SW480 (cell line): ENCODE measurements at places on chromosomes 6 and 20.

DNA sequence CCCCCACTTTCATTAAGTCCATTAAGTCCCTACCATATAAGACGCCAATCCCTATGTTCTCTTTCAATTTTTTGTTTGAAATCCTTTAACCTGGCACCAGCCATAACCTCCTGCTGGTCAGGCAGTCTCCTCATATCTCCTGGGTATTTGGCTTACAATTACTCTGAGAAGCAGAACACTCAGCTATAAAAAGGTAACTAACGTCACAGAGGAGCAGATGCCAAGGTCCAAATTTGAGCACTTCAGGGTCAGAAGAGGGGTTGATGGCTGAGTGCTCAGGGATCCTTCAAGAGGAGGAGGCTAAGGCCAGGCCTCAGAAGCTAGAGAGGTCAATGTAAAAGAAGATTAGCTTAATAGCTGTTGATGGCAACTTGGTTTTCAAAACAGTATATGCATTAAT lies 22.3 kb upstream of the RCAN2 start:
- DNase-seq: no peak

DNA sequence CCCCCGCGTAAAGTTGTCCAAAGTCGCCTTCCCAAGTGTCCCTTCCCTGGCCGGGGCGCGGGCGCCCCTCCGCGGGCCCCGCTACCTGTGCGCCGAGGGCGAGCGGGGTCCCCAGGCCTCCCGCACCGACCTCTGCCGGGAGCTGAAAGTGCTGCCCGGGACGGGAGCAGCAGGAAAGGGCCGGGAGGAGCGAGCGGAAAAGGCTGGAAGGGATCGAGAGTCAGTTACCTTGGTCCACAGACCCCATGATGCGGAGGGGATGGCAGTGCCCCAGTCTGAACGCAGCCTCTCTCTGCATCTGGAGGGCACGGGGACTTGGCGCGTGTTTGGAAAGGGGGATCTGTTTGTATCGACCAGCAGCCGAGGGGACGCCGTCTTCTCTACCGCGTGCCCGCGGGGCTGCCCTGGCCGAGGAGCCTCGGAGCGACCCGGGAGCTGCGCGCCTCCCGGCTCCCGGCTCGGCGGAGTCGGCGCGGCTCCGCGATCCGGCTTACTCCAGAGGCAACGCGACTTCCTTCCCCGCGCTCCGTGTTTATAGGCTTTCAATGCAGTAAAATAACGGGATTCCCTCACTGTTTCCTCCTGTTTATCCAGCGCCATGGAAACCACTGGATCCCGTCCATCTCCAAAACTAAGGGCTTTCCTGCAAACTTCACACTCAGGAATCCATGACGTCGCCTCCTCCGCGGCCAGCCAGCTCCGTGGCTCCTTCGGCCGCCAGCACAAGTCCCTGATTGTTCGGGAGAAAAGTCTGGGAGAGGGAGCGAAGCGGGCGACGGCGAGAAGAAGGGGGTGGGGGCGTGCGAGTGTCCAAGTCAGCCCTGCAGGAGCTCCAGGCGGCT lies 20.0 kb upstream of the NFATC2 start:
- peak; percentile 87 for DNase-seq

- no peak for DNase-seq
Observed at GRCh38 chr6:111803371-111803770, 69.9 kb downstream of the FYN start.

- DNase-seq: no peak
Observed at GRCh38 chr6:43274127-43274915, 23.7 kb upstream of the SLC22A7 start.

DNA sequence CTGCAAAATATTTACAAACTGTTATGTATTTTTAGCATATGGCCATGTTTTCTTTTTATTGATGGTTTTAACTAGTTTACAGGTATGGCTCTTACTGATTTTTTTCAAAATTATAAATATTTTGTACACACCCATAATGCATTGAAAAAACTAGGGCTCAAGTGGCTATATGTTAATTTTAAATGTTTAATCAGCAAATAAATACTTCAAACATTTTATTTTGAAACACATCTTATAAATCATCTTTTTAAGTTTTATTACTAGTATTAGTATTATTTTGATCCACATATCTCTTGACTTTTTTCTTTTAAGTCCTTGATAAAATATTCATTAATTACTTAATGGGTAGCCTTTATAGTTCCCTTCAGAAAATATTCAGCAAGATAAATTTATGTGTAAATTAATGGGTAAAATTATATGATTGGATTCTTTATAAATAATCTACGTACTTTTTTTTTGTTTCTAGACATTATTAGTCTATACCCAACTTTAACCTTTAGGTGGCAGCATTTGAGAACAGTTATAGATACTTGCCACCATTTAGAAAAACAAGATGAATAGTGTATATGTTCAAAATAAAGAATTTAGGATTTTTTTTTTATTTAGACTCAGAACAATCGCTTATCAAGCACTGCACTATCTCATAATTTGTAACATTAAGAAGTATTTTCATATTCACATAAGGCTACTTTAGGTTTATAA lies 241.9 kb downstream of the ADGRB3 start:
- DNase-seq: peak; percentile 31

GRCh38 chr6:157860505-157860991 lies 37.5 kb downstream of the SNX9 start:
- peak; percentile 30 for DNase-seq

- DNase-seq: peak; percentile 46
Observed at GRCh38 chr6:63307581-63308246, 12.1 kb downstream of the LGSN start.

DNA sequence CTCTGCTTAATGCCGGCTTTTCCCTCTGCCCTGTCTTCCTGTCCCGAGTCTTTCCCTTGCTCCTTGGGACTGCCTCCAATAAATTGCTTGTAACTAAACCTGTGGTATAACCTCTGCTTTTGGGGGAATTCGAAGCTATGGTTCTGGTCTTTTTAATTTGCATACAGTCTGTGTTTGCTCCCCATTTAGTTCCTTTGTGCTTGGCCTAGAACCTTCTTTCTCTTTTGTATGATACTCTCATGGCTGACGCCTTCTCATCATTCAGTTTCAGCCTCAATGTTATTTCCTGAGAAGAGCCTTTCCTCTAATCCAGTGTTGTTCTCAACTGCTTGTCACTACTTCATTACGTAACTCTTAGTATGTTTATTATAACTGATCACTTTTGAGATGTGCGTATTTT lies 248.0 kb downstream of the PHF3 start:
- DNase-seq: no peak

- no peak for DNase-seq
Observed at GRCh38 chr20:50799890-50800550, 5.2 kb downstream of the BCAS4 start.

DNA sequence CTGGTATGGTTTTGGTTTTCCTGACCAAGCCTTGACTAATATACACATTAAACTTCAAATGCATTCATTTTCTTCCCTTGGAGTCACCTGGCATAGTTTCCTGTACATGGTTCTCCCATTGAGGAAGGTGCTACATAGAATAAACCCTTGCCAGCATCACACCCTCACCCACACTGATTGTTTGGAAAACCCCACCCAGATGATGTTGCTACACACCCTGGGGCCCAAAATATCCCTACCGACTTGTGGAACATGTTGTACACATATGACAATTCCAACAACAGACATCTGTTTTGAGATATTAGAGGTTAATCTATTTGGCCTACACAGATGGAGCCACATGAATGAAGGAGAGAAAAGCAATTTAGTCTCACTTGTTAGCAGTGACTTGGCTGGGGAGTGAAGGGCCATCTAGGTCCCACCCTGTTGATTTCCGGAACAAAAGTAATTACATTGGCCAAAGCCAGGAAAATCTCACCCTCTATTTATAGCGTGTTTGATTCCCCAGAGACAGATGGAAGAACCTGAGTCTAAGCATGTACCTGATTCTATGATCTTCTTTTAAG lies 606.0 kb upstream of the BTBD3 start:
- no peak for DNase-seq
